Heart left ventricle (tissue), 16 donors: ENCODE measurements at places on chromosomes 1 and 21. TPM values are rescaled to one million over a fixed set of nuclear protein-coding genes. Genes with fewer than 3 reads are reported as not detected.

DNA sequence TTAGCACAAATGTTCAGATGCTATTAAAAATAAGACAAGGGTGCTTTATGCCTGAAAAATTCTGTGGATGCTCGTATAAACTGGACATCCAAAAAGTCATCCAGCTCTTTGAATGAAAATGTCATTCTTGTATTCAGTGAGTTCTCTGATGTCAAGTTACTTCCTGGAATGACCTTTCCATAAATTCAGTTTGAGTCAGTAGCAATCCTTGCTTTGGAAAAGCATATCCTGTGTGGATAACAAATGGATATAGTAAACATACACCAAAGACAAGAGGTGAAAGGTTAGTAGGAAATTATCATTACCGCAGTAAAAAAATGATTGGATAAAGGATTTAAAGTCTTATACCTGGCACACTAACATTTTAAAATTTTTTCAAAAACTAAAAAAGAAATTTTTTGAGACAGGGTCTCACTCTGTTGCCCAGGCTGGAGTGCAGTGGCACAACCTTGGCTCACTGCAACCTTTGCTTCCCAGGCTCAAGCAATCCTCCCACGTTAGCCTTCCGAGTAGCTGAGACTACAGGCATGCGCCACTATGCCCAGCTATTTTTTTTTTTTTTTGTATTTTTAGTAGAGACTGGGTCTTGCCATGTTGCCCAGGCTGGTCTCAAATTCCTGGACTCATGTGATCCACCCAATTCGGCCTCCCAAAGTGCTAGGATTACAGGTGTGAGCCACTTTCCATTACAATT is 10.8 kb upstream of the LAMC1 start:
- no peak overlapping the region for H3K4me3 ChIP-seq
- no peaks in the 10 kb centered on the region for H3K36me3 ChIP-seq
- H3K27me3 ChIP-seq: no peaks in the 10 kb centered on the region
- no peak overlapping the region for H3K27ac ChIP-seq

GRCh38 chr1:205298191-205298994 is 23.2 kb downstream of the NUAK2 start:
- H3K27me3 ChIP-seq: no peaks in the 10 kb centered on the region
- DNase-seq: no peak
- no peak overlapping the region for H3K4me3 ChIP-seq
- no peak overlapping the region for H3K27ac ChIP-seq

DNA sequence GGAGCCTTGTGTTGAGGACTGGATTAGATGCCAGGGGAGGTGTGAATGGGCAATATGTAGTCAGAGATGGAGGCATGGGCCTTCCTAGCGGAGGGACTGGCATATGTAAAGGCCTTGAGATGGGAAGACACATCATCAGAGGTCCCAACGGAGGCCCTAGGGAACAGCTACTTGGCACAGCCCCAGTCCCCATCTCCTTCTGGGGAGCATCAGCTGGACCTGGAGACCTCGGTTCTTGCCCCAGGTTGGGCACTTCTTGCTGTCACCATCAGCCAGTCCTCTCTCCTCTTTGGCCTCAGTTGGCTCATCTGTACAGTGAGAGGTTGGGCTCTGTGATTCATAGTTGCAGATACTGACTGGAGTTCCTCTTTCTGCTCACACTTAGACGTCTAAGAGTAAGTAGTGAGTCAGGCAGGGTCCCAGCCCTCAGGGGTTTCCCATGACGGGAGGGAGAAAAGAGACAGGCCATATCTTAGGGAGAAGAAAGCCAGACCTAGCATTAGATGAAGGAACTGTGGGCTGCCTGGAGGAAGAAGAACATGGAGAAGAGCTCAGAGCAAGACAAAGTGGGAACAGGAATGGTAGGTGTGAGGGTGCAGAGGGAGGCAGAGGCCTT is 3.4 kb upstream of the MARCKSL1 start:
- H3K27me3 ChIP-seq: no peaks in the 10 kb centered on the region
- no peak overlapping the region for H3K4me3 ChIP-seq
- peaks cover 15% of the 10 kb centered on the region for H3K4me1 ChIP-seq
- H3K27ac ChIP-seq: no peak overlapping the region
- no peaks in the 10 kb centered on the region for H3K36me3 ChIP-seq

GRCh38 chr1:40633931-40634376 is 31.5 kb downstream of the RIMS3 start:
- H3K4me1 ChIP-seq: peaks cover 11% of the 10 kb centered on the region
- no peak overlapping the region for H3K4me3 ChIP-seq
- H3K27ac ChIP-seq: no peak overlapping the region

DNA sequence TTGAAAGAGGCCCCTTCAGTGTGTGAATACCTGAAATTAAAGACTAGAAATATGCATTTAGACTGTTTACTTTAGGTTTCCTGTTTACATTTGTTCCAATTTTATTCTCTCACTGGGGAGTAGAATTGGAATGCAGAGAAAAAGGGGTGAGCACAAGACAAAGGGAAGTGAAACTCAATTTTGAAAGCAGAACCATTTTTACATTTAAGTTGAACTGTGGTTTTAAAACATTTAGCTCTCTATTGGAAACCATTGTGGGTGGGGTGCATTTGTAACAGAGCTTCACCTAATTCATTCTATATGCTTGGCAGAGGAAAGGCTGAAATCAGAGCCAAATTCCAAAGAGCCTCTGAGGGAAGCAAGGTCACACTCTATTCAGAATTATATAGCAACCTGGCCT is 235.3 kb upstream of the C1orf105 start:
- DNase-seq: no peak
- H3K4me1 ChIP-seq: peaks cover 10% of the 10 kb centered on the region
- no peak overlapping the region for H3K4me3 ChIP-seq
- H3K36me3 ChIP-seq: no peaks in the 10 kb centered on the region
- H3K27ac ChIP-seq: no peak overlapping the region
- H3K27me3 ChIP-seq: no peaks in the 10 kb centered on the region

GRCh38 chr21:16851054-16851453 is 661.8 kb upstream of the CXADR start:
- H3K36me3 ChIP-seq: no peaks in the 10 kb centered on the region
- no peaks in the 10 kb centered on the region for H3K27me3 ChIP-seq
- no peaks in the 10 kb centered on the region for H3K4me1 ChIP-seq
- DNase-seq: no peak
- no peak overlapping the region for H3K4me3 ChIP-seq
- H3K27ac ChIP-seq: no peak overlapping the region

GRCh38 chr1:234119431-234119830 is 215.0 kb downstream of the SLC35F3 start:
- no peaks in the 10 kb centered on the region for H3K4me1 ChIP-seq
- H3K36me3 ChIP-seq: no peaks in the 10 kb centered on the region
- H3K4me3 ChIP-seq: no peak overlapping the region
- H3K27ac ChIP-seq: no peak overlapping the region

DNA sequence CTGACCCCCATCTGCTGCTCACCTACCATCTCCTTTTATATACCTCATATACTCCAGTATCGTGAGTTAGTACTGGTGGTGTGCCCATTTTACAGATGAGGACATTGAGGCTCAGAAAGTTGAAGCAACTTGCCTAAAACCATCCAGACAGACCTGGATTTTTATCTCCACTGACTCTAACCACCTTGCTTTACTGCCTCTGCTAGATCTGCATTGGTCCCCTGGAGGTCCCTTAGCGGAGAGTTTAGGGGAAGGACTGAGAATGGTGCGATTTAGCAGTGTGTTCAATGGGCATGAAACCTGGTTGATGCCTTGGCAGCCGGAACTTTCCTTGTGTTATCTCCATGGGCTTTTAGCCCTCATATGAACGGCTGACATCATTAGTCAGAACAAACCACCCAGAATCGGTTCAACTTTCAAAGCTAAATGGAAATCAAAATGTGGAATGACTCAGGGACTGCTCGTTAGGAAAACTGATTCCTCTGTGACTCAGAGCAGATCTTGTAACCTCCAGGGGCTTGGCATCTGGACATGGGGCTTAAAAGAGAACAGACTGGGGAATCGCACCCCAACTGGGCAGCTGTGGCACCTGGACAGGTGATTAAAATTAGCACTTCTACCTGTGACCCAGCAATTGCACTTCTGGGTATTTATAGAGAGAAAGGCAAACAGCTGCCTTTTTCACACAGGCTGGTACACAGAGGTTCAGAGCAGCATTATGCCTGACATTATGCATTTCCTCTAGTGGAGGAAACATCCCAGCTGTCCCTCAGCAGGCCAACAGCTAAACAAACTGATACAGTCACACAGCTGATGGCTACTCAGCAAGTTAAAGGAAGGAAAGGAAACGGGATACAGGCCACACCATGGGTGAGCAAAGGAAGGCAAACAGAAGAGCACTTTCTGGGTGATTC is 25.3 kb downstream of the TMEM51 start:
- H3K36me3 ChIP-seq: no peaks in the 10 kb centered on the region
- no peaks in the 10 kb centered on the region for H3K27me3 ChIP-seq
- H3K4me1 ChIP-seq: peaks cover 14% of the 10 kb centered on the region
- no peak overlapping the region for H3K4me3 ChIP-seq
- H3K27ac ChIP-seq: no peak overlapping the region
- no peak for DNase-seq

GRCh38 chr21:32260130-32260529 is 18.7 kb downstream of the MIS18A start:
- no peak overlapping the region for H3K27ac ChIP-seq
- peaks cover 19% of the 10 kb centered on the region for H3K4me1 ChIP-seq
- no peaks in the 10 kb centered on the region for H3K36me3 ChIP-seq
- DNase-seq: no peak
- H3K4me3 ChIP-seq: no peak overlapping the region
- no peaks in the 10 kb centered on the region for H3K27me3 ChIP-seq

DNA sequence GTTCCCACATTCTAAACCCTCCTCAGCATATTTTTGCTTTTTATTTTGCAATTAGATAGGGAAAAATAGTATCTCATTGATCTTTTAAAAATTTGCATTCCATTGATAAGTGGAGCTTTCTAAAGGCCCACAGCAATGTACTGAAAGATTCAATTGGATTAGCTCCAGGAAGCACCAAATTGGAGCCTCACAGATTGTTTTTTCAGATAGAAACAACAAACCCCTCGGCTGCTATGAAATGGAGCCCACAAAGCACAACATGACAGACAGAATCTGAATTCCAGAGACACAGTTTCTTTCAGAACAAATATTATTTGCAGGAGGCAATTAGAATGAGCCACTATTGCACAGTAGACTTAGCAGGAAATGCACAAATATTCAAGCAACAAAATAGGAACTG is 58.9 kb upstream of the KIF26B start:
- H3K36me3 ChIP-seq: no peaks in the 10 kb centered on the region
- no peak overlapping the region for H3K27ac ChIP-seq
- no peaks in the 10 kb centered on the region for H3K27me3 ChIP-seq
- no peaks in the 10 kb centered on the region for H3K4me1 ChIP-seq
- no peak overlapping the region for H3K4me3 ChIP-seq

DNA sequence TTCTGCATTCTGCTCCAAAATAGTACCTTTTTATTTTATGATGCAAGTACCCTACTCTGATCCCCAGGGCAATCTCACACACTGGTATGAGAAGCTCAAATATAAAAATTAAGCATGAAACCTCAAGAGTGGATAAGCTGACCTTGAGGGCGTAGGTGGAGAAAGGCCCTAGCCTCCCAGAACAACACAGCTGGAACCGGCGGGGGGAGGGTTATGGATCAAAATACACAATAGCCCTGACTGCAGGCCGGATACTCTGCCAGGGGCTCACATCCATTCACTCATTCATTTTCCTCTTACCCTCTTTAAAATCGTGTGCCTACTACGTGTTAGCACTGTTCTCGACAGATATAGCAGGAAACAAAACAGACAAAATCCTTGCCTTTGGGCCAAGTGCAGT is 32.8 kb upstream of the ECE1 start:
- no peaks in the 10 kb centered on the region for H3K27me3 ChIP-seq
- peaks cover 99% of the 10 kb centered on the region for H3K4me1 ChIP-seq
- no peak overlapping the region for H3K4me3 ChIP-seq
- peak; percentile 76 for DNase-seq
- H3K27ac ChIP-seq: peak overlapping the region; percentile 82
- no peaks in the 10 kb centered on the region for H3K36me3 ChIP-seq

- H3K27me3 ChIP-seq: no peaks in the 10 kb centered on the region
- peaks cover 10% of the 10 kb centered on the region for H3K36me3 ChIP-seq
- H3K4me3 ChIP-seq: no peak overlapping the region
- no peak overlapping the region for H3K27ac ChIP-seq
- no peak for DNase-seq
Observed at GRCh38 chr1:29208442-29208841, 22.3 kb downstream of the MECR start.

POMGNT1 gene
- polyA plus RNA-seq: 85.2 TPM

ANKRD13C gene
- polyA plus RNA-seq: 10.0 TPM

CASQ1 gene
- polyA plus RNA-seq: 55.9 TPM

SERPINC1 gene
- 0.15 TPM for polyA plus RNA-seq

UBE2U gene
- not detected for polyA plus RNA-seq

AHDC1 gene
- polyA plus RNA-seq: 48.4 TPM

MRPL24 gene
- 230 TPM for polyA plus RNA-seq

GPR37L1 gene
- polyA plus RNA-seq: 0.04 TPM

TSEN15 gene
- polyA plus RNA-seq: 24.5 TPM

PLCH2 gene
- polyA plus RNA-seq: 0.08 TPM
